ENCODE measurements at places on chromosomes 11 and 22.

GRCh38 chr11:2266586-2267305 lies 3.6 kb downstream of the ASCL2 start:
- no peak for DNase-seq

DNA sequence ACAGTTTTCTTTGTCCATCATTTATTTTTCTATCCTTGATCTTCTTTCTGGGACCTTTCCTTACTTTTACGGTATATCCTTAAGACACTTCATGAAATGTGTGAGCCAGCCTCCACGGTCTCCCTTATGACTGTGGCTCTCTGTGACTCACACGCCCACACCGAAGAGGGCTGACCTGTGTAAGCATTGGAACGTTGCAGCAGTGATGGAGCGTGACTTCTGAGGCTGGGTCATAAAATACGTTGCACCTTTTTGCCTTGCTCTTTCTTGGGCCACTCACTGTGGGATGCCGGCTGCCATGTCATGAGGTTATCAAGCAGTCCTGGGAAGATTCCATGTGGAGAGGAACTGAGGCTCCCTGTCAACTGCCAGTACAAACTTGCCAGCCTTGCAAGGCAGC lies 96.3 kb upstream of the RAB1B start:
- DNase-seq: no peak

- peak; percentile 63 for DNase-seq
These were observed 5.4 kb downstream of the FREY1 start for GRCh38 chr11:45901626-45902025.

- no peak for DNase-seq
These were observed 35.4 kb upstream of the GRK2 start for GRCh38 chr11:67230886-67231285.

DNA sequence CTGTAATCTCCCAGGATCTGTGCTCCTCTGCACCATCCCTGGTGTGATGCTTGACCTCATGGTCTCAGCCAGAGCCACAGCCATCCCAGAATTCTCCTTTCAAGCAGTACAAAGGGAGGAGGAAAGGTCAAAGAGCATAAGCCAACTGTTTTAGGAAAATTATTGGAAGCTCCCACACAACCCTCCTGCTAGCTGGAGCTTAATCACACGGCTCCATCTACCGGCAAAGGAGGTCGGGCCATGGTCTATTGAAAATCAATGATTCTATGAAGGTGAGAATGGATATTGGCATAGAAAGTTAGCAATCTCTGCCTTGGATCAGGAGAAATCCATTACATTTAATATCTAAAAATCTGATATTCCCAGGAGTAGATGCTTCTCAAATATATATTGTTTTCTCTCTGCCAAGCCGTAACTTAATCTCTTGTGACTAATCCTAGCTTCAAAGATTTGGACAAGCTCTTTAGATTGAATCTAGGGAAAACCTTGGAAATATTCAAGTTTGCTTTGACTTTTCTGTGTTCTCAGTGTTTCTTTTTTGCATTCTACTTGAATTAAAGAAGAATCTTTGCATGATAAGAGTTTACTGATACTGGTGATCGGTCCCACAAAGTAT lies 259.6 kb downstream of the NTM start:
- DNase-seq: no peak

Measured in G401 (cell line).